ENCODE measurements at places on chromosomes 7 and 10.
A peak's percentile ranks its signal among the peaks of the same experiment; 100 is the strongest.

- DNase-seq: no peak
Observed at GRCh38 chr7:45662018-45662417, 87.8 kb downstream of the ADCY1 start.

GRCh38 chr10:126110489-126111180 is 214.3 kb downstream of the FANK1 start:
- peak; percentile 45 for DNase-seq

DNA sequence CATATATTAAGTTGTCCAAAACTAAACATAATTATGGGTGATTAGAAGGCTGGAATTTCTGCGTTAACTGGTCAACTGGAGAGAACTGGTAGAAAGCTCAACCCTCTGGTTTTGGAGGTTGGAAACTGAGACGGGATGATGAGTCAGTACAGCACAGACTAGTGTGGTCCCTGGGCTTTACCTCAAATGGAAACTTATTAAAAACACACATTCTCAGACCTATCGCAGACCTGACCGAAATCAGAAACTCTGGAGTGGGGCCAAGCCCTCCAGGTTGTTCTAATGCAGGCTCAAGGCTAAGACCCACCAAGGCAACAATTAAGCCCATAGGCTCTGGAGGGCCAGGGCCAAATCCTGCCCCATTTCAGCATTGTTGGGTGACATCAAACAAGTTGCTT is 136.9 kb downstream of the KCNMA1 start:
- DNase-seq: no peak

DNA sequence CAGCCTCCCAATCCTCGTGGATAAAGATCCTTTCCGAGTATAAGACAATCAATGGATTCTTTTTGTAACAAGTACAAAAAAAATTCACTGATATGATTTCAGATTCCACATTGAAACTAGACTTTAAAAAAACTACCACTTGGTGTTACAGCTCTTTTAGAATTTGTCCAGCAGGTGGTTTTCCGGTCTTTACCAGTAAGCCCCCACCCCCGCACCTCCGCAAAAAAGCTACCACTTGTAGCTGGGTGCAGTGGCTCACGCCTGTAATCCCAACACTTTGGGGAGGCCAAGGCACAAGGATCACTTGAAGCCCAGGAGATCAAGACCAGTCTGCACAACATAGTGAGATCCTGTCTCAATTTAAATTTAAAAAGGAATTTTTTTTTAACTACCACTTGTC is 19.8 kb downstream of the IGF2BP3 start:
- DNase-seq: no peak
